ENCODE measurements at places on chromosomes 4 and X.

DNA sequence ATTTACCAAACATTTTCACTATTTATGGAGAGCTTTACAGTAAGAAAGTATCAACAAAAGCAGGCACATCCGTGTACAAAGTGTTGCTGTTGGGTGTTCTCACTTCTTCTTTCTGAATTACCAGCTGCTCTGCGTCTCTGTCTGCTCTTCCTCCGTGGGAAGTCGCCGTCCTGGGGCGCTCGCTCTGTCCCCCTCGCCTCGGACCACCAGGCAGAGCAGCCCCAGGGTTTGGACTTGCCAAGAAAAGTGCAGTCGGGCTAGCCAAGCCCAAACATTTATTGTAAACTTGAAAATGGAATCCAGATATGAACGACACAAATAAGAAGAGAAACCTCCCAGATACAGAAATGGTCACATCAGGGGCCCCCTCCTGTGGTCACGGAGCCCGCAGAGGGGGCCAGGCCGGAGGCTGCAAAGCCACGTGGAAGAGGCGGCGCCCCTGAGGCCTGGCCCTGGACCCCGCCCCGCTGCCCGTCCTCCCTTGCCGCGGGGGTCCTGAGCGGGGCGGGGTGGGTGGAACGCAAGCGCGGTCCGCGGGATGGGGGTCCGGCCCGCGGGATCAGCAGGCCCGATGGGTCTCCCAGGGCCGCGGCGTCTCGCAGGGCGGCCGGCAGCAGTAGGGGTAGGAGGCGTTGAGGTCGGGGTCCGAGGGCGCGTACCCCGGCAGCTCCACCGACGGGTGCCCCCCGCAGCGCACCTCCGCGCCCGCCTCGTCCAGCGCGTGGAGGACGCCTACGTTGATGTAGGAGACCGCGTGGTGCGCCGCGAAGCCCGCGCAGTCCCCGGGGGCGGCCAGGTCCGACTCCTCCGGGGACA, 1.5 kb downstream of the TMEM271 start:
- no peak for DNase-seq

GRCh38 chrX:24478509-24478908, 13.4 kb downstream of the PDK3 start:
- no peak for DNase-seq

DNA sequence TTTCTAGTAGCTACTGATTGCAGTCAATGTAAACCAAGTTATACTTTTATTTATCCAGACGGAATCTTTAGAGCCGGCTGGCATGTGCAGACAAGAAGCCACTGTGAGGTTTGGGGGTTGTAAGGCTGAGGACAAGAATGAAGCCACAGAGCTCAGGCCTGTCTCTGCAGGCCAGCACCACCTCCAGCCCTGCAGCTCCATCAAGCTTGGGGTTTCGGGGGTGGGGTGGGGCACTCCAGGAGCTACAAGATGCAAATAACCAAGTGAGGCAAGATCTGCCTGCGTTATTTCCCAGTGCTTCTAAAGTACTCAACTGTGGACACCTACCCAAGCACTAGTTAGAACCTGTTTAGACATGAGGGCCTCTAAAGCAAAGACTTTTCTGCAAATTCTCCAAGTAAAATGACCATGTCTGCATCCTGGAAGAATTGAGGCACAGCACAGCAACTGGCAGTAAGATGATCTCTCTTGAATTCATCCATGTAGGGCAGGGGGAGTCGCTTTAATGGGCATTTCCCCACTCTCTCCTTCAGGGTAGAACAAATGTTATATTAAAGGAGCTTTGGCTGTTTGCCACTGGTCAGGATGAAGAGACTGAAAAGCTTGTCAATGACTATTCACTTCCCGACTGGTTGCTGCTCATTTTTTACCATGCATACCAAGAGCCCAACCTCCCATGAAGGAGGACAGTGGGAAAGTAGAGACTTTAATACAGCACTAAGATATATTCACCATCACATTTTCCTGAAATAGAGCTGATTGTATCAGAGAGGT, 222.5 kb downstream of the MGST2 start:
- DNase-seq, result no peak

DNA sequence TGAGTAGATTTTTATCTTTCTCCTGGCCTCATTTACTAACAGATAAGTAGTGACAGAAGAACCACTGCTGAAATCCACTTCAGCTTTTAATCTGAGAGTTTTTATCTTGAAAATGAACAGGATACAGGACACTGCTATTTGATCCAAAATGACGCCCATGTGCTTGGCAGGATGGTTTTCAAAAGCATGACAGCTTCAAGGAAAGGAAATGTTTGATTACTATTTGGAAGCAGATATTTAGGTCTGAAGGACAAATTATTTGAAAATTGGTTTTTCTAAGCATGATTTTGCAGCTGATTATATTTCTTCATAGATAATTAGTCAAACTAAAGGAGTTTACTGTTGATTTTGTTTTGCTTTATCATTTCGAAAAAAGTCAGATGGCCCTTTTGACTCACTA, 11.1 kb downstream of the PACRGL start:
- no peak for DNase-seq

- peak; percentile 89 for DNase-seq
These were observed 162.9 kb upstream of the USP9X start for GRCh38 chrX:40922307-40922706.

DNA sequence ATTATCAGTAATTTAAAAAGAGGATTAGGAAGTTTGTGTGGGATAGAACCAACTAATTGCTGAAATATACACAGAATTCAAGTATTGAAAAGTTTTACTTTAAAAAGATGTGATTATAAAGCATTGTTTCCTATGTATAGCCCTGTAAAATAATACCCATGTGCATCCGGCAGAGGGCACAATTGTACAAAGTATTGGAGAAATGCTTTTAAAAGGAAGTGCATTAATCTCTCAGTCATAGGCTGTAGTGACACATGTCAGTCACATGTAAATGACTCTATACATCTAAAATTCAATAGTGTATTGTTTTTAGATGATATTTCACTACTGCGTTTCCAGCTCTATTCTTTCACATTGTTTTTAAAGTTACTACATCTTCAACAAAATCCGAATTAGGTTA, 9.7 kb upstream of the GEMIN8 start:
- DNase-seq, result no peak

DNA sequence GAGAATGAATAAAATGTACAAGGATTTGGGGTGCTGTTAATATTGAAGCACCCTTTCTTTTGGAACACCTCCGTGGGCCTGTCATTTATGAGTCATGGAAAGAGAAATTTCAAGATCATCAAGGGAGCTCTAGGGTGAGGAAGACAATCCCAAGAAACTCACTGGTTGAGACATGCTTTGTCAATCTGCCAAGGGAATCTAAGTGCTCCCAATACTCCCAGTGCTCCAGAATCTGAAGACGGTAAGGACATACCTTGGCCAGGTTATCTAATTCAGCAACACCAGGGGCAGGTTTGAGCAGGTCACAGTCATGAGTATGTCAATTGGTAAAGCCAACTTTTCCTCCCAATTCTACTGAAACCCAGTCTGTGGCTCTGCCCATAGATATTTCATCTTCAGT, 556.4 kb upstream of the CPEB2 start:
- DNase-seq, result no peak

GRCh38 chr4:53161787-53162433, 204.0 kb downstream of the SCFD2 start:
- no peak for DNase-seq

- DNase-seq, result no peak
These were observed 28.0 kb downstream of the FRMPD3 start for GRCh38 chrX:107477406-107477805.

DNA sequence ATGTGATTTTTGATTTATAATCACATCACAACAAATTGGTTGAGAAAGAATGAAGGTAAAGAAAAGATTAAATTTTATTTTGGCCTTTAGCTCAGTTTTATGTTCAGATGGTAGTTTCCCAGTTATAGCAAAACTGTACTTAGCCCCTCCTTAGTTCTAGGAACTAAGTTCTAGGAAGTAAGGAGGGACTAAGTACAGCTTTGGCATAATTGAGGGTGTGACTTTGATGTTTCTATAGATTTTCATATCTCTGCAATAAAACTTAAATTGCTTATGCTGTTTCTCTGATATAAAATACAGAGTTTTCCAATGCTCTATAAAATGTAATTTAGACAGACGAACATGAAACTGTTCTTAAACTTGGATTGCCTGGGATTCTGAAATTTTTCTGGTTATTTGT, 46.6 kb upstream of the SLC4A4 start:
- no peak for DNase-seq

DNA sequence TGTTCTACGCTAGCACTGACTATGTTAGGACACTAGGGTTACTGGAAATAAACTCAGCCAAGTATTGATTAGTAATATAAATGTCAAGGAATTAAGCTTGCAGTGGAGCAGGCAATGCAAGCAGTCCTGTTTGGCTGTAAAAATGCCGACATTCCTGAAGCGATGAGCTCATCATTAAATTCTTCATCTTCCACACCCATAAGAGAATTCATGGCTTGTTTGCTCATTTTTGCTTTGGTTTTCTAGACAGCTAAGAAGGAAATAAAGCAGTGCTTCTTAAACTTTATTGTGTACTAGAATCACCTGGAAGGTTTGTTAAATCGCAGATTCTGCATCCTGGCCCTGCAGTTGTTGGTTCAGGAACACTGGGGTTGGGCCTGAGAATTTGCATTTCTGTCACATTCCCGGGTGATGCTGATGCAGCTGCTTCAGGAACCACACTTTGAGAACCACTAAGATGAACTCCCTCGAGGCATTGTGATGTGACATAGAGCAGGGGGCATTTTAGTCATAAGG, 17.8 kb downstream of the ANXA3 start:
- DNase-seq, result peak; percentile 47

GRCh38 chrX:77719388-77719787, 66.6 kb downstream of the ATRX start:
- no peak for DNase-seq

DNA sequence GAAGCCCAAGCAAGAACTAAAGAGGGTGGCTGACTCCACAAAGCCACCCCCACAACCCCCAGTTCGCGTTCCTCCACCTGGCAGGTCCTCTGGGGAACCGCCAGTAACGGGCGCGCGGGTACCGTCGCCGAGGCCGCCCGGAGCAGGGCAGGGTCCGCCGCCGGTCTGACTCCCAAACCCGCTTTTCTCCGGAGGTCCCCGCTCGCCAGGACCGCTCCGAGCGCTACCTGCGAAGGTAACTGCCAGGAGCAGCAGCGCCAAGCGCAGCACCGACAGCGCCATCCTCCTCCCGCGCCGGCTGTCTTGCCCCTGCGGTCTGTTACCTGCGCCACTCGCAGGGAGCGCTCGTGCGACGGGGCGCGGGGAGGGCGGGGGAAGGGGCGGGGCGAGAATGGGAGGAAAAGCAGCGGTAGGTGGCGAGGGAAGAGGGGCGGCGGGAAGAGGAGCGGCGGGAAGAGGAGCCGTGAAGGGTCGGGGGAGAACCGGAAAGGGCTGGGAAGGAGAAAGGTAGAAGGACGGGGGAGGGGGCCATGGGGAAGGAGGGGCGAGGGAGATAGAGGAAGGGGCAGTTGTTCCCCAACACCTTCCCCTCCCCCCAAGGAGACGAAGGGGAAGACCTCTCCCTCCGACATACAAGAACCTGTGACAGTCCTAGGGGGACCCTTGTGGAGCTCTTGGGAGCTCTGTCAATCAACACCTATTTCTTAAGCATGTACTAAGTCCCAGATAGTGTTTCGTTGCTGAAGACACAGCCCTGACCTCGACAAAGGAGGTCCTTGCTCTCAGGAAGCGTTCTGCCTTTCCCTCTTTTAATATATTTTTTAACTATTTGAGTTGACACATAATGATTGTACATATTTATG, at the start of gene SPINK2:
SPINK2 (minus strand) TSS at position 321 of the 863 bp plus-strand sequence; CDS start at position 282, 39 bp downstream.
- peak; percentile 73 for DNase-seq

DNA sequence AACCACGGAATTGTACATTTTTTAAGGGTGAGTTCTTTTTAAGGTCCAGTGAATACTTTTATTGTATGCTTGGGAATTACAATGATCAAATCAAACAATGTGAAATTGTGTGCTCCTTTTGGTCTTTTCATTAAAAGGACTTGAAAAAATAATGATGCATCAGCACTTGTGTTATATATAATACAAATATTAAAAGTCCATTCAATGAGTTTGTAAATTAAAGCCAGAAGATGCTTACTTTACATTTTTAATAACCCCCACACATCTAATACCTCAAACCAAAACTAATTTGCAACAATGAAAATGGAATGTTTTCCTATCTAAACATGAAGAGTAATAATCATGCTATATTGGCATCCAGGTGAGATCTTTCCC, 369.8 kb upstream of the LCORL start:
- no peak for DNase-seq

GRCh38 chr4:165874791-165875371, 1.8 kb downstream of the TLL1 start:
- peak; percentile 73 for DNase-seq

GRCh38 chrX:119783026-119783425, 8.4 kb downstream of the RPL39 start:
- no peak for DNase-seq

DNA sequence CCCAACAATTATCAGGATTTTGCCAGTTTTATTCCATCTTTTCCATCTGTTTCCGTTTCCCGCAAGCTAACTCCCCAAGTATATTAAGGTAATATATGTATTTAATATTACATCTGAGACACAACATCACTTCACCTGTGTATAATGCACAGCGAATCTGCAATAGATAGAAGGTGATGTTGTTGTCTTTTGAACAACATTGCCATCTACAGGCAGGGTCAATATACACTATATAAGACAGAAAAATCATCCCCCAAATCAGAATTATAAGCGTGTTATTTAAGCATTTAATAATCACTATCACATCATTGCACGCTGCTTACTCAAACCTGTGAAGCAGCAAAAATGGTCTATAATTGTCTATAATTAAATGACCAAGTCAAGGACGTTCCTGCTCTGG, 1115.5 kb downstream of the NLGN4X start:
- DNase-seq, result no peak

GRCh38 chr4:78168029-78168428, 110.9 kb downstream of the FRAS1 start:
- no peak for DNase-seq

- no peak for DNase-seq
These were observed 47.3 kb downstream of the SLIT2 start for GRCh38 chr4:20298986-20299385.

- no peak for DNase-seq
These were observed 79.5 kb downstream of the SPRY1 start for GRCh38 chr4:123476089-123476488.

GRCh38 chrX:104877504-104877903, 311.5 kb downstream of the IL1RAPL2 start:
- no peak for DNase-seq

DNA sequence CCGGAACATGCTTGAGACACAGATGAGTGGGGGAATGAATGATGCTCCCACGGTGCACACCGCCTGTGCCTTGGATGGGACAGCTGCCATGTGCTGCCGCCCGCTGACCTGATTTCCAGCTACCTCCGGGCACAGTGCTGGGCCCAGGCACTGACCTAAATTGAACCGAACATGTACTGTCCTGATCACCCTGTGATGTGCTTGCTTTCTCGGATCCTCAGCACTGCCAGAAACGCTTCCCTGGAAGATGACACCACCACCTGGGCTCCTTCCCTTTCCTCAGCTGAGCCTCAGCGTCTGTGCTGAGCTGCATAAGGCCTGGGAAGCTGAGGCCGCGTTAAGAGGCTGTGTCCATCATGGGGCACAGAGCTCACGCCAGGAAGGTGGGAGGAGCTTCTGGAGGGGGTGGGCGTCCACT, 39.3 kb upstream of the MXD4 start:
- no peak for DNase-seq

- DNase-seq, result no peak
These were observed 18.8 kb downstream of the TLR6 start for GRCh38 chr4:38837849-38838248.

Data from ELF-1 (cell line).